NCI-H2029 (cell line): ENCODE measurements at places on chromosomes 1 and 21.

DNA sequence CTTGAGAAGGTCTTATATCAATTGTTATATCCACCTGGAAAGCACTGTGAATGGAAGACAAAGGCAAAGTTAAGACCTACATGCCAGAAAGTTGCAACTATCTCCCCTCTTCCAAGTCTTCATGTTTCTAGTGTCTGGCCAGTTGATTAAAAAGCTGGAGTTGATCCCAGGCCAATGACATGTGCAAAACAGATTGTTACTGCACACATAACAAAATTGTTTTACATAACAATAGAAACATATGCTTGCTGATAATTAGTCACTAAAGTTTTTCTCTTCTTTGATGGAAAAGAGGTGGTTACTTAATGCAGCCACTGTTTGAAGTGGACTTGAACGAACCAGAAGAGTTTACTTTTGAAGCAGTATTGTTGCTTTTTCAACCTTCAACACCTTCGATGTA, 158.2 kb downstream of the TGFBR3 start:
- DNase-seq = no peak

DNA sequence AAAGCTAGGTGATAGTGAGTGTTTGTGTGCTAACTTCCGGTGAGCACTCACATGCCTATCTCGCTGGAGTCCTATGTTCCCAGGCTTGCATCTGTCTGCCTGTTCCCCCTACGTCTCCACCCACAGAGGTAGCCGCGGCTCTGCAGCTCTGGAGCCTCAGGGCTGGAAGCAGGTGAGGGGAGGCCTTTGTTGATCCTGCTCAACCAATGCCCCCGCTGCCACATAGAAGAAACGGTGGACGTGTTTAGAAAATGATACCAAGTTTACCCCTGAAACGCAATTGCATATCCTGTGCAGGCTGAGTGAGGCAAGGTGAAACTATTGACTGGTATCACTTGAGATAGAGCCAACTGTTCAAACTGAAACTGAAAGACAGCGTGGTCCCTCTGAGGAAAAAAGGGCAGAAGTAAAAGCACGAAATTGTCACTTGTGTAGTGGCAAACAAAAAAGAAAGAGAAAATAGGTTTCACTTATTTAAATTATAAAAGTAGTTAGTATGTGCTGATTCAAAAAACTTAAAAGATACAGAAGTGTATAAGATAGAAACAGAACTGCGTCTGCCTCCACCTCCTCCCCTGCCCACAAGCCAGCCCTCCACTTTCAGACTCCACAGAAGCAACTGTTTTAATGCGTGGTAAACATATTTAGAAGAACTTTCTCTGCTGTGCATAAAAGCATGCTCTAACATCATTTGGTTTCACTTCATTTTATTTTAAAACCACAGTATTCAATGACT, 38.6 kb upstream of the ETS2 start:
- DNase-seq = peak; percentile 88

- DNase-seq = no peak
Measured at GRCh38 chr21:29568020-29568697, 269.4 kb downstream of the BACH1 start.

GRCh38 chr1:32895325-32896215, 5.6 kb downstream of the TMEM54 start:
- DNase-seq = no peak

DNA sequence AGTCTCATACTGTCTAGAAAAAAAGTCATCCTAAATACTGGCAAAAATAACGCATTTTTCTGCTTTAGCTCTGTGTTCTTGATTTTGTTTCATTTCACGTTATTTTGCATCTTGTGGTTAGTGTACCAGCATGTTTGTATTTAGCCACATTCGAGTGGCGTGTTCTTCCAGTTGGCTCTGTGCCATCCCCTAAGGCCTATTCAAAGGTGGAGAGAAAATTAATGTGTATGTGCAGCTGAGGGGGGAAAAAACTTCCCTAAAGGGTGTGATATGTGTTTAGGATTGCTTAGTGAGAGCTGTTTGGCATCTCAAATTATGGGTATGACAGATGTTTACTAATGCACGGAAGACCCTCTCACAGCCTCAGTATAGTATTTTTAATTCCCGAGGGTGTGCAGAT, 12.1 kb downstream of the DNAJC16 start:
- no peak for DNase-seq

GRCh38 chr1:67250051-67250653, 57.5 kb upstream of the IL12RB2 start:
- DNase-seq = no peak

DNA sequence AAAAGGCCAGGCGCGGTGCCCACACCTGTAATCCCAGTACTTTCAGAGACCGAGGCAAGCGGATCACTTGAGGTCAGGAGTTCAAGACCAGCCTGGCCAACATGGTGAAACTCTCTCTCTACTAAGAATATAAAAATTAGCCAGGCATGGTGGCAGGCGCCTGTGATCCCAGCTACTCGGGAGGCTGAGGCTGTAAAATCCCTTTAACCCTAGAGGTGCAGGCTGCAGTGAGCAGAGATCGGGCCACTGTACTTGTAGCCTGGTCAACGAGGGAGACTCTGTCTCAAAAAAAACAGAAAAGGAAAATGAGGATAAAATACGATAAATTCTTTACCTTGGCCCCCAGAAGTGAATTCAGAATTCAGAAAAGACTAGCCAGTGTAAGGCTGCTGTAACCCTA, 1.6 kb downstream of the TMEM50B start:
- no peak for DNase-seq

DNA sequence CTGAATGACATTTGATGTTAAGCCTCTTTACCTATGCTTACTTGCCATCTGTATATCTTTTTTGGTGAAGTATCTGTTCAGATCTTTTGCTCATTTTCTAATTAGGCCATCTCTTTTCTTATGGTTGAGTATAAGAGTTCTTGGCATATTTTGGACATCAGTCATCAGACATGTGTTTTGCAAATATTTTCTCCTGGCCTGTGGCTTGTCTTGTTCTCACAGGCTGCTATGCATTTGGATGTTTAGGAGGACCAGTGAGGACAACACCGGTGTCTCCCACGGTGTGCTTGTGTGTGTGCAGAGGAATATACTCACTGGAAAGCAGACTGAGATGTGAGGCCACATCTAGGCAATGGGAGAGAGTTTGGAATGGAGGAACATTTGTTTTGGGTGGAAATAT, 87.1 kb upstream of the LYST start:
- DNase-seq = no peak

DNA sequence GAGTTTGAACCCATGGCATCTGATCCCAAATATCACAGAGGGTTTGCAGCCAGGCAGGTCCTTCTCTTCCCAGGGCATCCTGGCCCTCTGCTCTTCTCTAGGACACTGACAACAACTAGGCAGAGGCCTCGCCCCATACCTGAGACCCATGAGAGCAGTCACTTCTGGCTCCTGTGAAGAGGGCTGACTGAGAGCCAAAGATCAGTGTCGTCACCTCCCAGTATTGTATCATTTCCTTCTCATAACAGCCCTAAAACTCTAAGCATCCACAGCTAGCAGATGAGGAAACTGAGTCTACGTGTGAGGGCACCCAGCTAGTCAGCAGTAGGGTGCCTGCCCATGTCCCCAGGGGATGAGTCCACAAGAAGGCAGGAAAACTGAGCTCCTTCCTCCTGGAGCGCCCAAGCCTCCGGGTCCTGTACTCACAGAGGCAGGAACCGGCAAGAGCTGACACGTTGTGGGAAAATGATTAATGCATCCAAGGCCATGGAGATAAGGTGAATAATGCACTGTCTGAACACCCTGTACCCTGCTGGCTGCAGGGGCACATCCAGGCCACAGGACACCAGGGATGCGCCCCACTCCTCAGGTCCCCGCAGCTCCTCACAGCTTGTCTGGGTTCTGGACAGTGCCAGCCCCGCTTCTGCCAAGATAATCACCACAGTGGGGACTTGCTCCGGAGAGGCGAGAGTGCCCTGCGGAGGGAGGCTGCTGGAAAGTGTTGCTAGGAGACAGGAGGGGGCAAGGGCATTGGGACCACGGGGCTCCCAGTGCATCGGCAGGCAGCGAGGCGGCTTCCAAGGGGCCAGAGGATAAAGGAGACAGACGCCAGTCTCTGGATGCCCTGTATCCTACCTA, 340.0 kb downstream of the NPHP4 start:
- DNase-seq = no peak

DNA sequence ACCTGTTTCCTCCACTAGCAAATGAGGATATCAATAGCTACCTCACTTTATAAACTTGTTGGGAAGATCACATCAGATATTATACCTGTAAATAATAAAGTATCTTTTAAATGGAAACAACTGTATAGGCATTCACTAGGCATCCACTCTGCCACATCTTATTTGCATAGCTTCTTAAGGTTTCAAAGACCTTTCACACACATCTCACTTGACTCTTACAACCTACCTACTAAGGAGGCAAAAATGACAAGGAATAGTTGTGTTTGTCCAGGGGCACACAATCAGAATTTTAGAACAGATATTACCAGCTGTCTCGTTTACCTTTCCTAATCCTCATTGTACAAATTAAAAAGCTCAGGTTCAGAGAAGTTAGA, 51.5 kb downstream of the VANGL2 start:
- no peak for DNase-seq

DNA sequence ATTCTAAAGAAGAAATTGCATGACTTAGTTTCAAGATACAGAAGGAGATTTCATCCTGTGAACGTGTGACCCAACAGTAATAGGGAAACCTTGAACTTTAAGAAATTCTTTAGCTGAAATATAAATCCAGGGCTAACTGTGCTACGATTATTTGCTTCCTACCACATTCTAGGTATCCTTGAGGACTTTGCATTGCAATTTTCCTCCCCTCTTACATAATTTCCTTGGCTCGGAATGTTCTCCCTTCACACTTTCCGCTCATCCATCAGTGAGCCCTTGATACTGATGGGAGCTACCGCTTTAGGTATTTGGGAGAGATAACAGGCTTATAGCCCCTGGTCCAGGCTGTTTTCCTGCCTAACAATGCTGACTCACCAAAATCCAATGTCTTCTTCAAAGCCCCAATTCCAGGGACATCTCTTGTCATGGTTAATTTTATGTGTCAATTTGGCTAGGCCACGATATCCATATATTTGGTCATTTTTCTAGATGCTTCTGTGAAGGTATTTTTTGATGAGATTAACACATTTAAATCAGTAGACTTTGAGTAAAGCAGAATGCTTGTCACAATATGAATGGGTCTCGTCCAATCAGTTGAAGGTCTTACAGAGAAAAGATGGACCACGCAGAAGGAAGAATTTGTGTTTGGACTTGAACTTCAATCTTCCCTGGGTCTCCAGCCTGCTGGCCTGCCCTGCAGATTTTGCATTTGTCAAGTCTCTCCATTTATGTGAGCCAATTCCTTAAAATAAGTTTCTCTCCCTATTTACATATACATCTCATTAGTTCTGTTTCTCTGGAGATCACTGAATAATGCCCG, 121.2 kb downstream of the PTPN14 start:
- no peak for DNase-seq

- no peak for DNase-seq
Measured at GRCh38 chr21:37202221-37203110, 64.7 kb downstream of the VPS26C start.

DNA sequence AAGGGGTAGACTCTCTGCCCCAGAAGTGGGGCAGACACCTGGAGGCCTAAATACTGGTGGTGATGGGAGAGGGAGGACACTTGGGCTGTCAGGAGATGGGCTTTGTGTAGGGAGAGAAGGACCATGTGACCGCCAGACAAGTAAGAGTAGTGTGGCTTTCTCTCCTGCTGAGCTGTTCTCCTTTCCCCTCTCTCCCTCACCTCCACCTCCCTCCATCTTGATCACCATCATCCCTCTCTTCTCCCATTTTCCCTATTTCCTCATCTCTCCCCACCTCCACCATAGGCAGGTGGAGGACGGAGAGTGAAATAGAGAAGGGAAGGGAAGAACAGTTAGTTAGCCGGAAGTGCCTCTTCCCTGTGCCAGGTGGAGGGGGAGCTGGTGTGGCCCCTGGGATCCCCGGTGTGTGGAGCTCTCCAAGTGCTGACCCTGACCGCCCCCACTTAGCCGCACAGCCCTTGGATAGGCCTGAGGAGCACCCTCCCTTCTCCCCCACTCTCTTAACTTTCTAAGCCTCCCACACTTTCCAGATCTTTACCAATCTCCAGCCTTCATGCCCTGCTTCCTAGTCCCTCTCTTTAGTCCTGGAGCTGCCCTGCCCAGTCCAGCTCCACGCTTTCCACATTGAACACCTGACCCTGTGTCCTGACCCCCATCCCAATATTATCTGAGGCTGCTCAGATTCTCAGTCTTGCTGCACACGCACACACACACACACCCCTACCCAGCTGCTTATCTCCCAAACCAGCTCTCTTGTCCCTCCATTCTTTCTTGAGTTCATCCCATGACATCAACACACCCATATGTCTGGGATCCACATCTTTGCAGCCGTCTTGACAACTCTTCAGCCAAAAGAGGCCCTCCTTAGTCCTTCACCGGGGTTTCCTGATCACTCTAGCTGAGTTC, 1.5 kb downstream of the CELF3 start:
- no peak for DNase-seq

DNA sequence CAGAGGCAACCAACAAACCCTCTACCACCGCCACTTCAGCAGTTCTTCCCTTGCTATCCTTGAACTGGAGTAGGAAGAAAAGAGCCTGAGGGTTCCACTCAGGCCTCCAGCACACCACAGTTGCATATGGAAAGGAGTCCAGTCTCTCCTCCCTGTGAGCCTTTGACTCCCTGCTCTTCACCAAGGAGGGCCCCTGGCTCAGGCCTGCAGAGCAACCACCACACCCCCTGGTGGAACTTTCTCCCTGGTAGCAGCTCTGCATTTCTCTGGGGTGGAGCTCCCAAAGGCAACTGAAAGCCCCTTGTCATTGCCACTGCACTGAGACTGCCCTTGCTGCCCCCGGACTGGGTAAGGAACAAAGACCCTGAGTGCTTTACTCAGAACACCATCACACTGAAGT, 1021.5 kb upstream of the ADGRL2 start:
- DNase-seq = no peak

DNA sequence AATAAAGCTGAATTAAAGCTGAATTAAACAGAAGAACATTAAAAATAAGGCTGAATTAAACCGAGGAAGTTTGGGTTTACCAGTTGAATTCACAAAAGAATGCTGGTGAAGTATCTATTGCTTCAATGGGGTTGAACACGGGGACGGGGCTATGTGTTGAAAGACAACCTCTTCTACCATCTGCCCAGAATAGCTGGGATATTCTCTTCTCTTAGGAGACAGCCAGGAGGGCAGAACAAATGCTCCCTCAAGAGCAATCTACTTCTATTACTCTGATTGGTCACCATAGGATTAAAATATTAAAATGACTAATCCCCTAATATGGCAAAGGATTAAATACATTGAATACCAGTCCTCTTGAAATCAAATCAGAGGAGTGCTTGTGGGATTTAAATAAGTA, 68.4 kb downstream of the LPGAT1 start:
- no peak for DNase-seq

- no peak for DNase-seq
Measured at GRCh38 chr1:217472915-217473314, 158.0 kb downstream of the GPATCH2 start.
